ENCODE measurements at places on chromosomes 1 and 21. TPM values are rescaled to one million over a fixed set of nuclear protein-coding genes. Genes with fewer than 3 reads are reported as not detected.

LMNA gene
- polyA plus RNA-seq = 371 TPM

GRCh38 chr1:150696162-150696561 lies 792 bp downstream of the GOLPH3L start:
- peaks cover 33% of the 10 kb centered on the region for H3K4me1 ChIP-seq
- peak; percentile 32 for DNase-seq
- peak overlapping the region; percentile 32 for H3K27ac ChIP-seq
- peak overlapping the region; percentile 58 for H3K4me3 ChIP-seq

C8B gene
- polyA plus RNA-seq = not detected

DNA sequence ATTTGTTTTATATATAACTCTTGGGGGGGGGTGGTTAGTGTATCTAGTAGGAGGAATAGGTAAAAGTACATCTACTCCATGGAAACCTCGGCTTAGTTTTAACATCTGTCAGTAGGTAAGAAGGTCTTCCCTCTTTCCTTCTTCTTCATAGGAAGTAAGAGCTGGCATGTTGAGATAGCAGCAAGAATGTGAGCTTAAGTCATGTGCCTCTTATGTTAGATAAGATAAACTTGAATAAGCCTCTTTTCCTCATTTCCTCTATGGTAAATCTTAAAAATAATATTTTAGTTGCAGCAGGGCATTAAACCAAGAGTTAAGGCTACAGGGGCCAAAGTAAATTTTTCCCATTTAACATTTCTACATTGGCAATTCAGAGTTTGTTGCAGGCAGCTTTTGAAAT lies 100.4 kb downstream of the MAP3K21 start:
- H3K4me1 ChIP-seq = no peaks in the 10 kb centered on the region
- no peaks in the 10 kb centered on the region for H3K27me3 ChIP-seq
- H3K4me3 ChIP-seq = no peak overlapping the region

GRCh38 chr1:198798923-198799386 lies 160.1 kb downstream of the PTPRC start:
- H3K27ac ChIP-seq = no peak overlapping the region
- no peaks in the 10 kb centered on the region for H3K27me3 ChIP-seq
- no peaks in the 10 kb centered on the region for H3K36me3 ChIP-seq
- no peaks in the 10 kb centered on the region for H3K4me1 ChIP-seq
- DNase-seq = no peak

DNA sequence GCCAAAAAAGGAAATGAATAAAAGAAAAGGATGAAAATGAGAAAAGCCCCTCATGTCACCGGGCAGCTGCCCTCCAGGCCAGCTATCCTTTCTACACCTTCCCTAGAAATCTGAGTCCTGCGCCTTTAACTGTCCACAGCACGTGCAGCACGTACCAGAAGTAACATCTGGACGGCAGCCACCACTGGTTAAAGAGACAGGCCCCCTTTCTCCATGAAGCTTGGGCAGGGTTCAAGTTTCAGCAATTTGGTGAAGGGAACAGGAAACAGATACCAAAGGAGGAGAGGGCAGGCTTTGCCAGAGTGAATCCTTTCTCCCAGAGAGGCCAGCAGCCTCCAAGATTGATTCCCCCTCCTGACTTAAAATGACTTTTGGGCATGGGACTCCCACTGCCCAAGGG lies 3.6 kb upstream of the KIAA2013 start:
- DNase-seq = peak; percentile 38
- peak overlapping the region; percentile 65 for H3K27ac ChIP-seq
- H3K4me3 ChIP-seq = no peak overlapping the region
- peaks cover 35% of the 10 kb centered on the region for H3K4me1 ChIP-seq

RNU1-3 gene
- polyA plus RNA-seq = under 0.01 TPM

GRCh38 chr1:87805666-87806378 lies 477.1 kb downstream of the LMO4 start:
- H3K27ac ChIP-seq = no peak overlapping the region
- no peak overlapping the region for H3K4me3 ChIP-seq
- peak; percentile 15 for DNase-seq
- H3K4me1 ChIP-seq = peaks cover 5% of the 10 kb centered on the region

DNA sequence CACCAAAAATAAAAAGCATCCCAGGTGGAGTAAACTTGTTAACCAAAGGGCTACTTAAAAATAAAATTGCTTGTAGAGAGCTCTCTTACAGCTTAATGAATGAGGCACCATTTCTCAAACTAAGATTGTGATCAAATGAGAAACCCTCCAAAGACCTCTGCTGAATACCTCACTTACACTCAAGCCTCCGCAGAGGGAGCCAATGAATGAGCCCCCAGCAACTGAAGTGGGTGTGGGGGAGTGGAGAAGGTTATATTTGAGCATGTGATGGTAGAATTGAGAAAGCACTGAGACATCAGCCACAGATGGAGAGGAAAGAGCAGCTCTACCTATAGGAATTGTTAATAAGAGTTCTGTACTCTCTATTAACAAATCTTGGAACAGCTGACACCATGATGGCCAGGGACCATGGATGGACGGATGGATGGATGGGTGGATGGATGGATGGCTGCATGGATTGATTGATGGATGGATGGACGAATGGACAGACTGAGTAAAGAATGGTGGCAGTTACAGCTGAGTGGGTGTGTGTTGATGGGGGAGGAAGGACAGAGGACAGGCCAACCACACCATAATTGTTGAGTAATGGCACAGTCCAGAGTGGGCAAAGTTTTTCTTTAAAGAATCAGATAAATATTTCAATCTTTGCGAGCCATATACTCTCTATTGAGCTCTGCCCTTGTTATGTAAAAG lies 20.3 kb upstream of the TIAM1 start:
- H3K36me3 ChIP-seq = no peaks in the 10 kb centered on the region
- no peaks in the 10 kb centered on the region for H3K27me3 ChIP-seq
- H3K4me1 ChIP-seq = no peaks in the 10 kb centered on the region
- H3K4me3 ChIP-seq = no peak overlapping the region
- no peak for DNase-seq

- H3K4me1 ChIP-seq = peaks cover 14% of the 10 kb centered on the region
- H3K27ac ChIP-seq = no peak overlapping the region
- no peaks in the 10 kb centered on the region for H3K36me3 ChIP-seq
- DNase-seq = no peak
Measured at GRCh38 chr1:23774174-23774880, 3.9 kb upstream of the PITHD1 start.

GRCh38 chr1:2405588-2406295 lies 6.6 kb downstream of the PEX10 start:
- H3K27me3 ChIP-seq = no peaks in the 10 kb centered on the region
- peaks cover 12% of the 10 kb centered on the region for H3K4me1 ChIP-seq
- H3K36me3 ChIP-seq = peaks cover 15% of the 10 kb centered on the region
- H3K4me3 ChIP-seq = no peak overlapping the region
- no peak for DNase-seq
- peak overlapping the region; percentile 18 for H3K27ac ChIP-seq

- H3K4me1 ChIP-seq = no peaks in the 10 kb centered on the region
- DNase-seq = no peak
- no peaks in the 10 kb centered on the region for H3K36me3 ChIP-seq
- no peak overlapping the region for H3K27ac ChIP-seq
Measured at GRCh38 chr1:242128951-242129502, 130.1 kb upstream of the MAP1LC3C start.

TNFRSF4 gene
- 1.4 TPM for polyA plus RNA-seq

THAP3 gene
- polyA plus RNA-seq = 11.3 TPM

GRCh38 chr1:221363039-221363438 lies 378.9 kb downstream of the DUSP10 start:
- DNase-seq = no peak
- H3K4me3 ChIP-seq = no peak overlapping the region
- H3K4me1 ChIP-seq = no peaks in the 10 kb centered on the region
- no peaks in the 10 kb centered on the region for H3K36me3 ChIP-seq

Data from endothelial cell of umbilical vein (primary cell).